GM10248 (cell line): ENCODE measurements at places on chromosomes 1 and 21.

DNA sequence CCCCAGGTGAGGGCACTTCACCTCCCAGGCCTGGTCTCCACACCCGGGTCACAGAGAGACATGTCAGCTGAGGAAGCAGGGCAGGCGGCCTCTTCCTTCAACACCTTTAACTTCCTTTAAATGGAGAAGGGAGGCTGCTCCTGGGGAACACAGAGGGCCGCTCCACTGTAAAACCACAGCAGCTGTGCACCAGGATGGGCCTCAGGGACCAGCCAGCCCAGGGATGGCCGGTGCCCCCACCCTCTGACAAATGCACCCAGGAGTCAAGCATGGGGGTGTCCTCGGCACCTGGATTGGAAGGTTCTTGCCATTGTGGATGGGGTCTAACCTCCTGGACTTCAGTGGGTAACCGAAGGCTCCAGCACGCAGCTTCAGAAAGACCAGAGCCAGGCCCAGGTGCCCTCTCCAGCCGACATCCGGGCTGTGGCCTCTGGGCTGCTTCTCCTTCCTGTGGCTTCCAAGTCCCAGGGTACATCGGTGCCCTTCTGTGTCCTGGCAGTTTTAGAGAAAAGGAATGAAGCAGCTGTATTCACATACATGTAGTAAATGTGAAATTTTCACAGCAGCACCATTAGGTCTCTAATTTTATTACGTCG lies 121.7 kb upstream of the COL6A1 start:
- DNase-seq, result no peak

DNA sequence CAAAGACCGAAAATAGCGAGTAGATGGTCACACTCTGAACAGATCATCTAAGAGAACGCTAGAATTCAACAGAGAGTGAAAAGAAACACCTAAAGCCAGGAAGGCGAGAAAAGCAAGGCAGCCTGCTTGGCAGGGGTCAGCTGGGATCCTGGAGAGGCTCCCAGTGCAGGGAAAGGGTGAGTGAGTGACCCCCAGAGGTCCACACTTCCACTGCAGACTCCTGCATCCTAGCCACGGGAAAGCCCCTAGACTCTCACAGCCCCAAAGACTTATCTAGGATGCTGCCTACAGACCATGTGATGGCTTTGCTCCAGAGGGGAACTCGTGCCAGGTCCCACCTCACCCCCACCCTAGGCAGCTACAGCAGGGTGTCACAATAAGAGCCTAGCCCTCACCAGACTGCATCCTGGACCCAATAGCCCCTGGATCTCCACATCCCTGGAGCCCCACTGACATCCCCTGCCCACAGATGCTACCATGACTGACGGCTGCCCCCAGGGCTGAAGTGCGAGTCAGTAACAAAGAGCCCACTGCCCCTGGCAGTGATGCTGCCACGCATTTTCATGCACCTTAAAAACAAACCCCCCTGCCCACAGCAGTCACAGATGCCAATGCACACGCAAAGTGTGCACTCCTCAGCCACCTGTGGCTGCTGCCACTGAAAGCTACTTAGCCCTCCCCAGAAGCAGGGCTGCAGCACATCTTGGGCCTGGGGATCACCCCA lies 62.2 kb downstream of the PSMG1 start:
- DNase-seq, result no peak

GRCh38 chr21:45078877-45079281 lies 4.5 kb downstream of the ADARB1 start:
- no peak for DNase-seq

GRCh38 chr1:47621483-47621882 lies 183.6 kb downstream of the FOXD2 start:
- DNase-seq, result no peak

- no peak for DNase-seq
These were observed 23.0 kb upstream of the PADI1 start for GRCh38 chr1:17181781-17182464.
